Endothelial cell (in vitro differentiated cells): ENCODE measurements at places on chromosomes 11 and 22. TPM values are rescaled to one million over a fixed set of nuclear protein-coding genes. Genes with fewer than 3 reads are reported as not detected.

GRCh38 chr22:26847046-26847445, 189.7 kb downstream of the MIAT start:
- H3K4me3 ChIP-seq: no peak overlapping the region
- no peak for DNase-seq
- no peak overlapping the region for H3K27ac ChIP-seq
- no peaks in the 10 kb centered on the region for H3K36me3 ChIP-seq
- peaks cover 2% of the 10 kb centered on the region for H3K27me3 ChIP-seq

- H3K4me3 ChIP-seq: no peak overlapping the region
- H3K36me3 ChIP-seq: no peaks in the 10 kb centered on the region
- peaks cover 1% of the 10 kb centered on the region for H3K27me3 ChIP-seq
- DNase-seq: no peak
- H3K4me1 ChIP-seq: no peaks in the 10 kb centered on the region
These were observed 111.6 kb upstream of the CD82 start for GRCh38 chr11:44453871-44454270.

VPS26B gene
- total RNA-seq: 132 TPM

DNA sequence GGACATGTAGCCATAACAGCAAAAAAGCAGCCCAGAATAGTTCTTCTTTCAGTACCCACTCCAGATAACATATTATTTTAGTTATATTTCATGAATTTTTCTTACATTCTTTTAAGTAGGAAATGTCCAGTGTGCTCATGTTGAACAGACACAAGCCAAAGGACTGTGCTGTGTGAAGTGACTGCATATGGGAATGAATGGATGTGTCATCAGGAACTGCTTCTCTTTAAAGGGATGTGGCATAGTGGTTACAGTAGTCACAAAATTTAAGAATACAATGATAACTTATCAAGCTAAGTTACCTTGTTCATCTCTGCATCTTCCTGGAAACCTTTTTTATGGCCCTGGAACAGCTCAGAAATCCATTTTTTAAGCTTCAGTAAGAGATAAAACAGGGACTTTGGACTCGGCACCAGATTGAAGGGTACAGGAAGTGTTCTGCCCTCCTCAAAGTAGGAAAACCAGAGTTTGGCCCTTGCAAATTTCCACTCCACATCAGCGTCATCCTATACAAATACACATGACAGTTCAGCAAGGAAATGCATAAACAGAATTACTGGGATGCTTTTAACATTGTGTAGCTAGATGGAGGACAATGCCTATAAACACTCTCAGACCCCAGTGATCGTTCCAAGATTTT, 112.8 kb downstream of the TRPC6 start:
- no peak for DNase-seq
- H3K36me3 ChIP-seq: no peaks in the 10 kb centered on the region
- no peaks in the 10 kb centered on the region for H3K27me3 ChIP-seq
- peaks cover 3% of the 10 kb centered on the region for H3K4me1 ChIP-seq

- no peak overlapping the region for H3K27ac ChIP-seq
- no peak overlapping the region for H3K4me3 ChIP-seq
- no peak for DNase-seq
- no peaks in the 10 kb centered on the region for H3K4me1 ChIP-seq
- no peaks in the 10 kb centered on the region for H3K36me3 ChIP-seq
These were observed 185.2 kb upstream of the DDI1 start for GRCh38 chr11:103851166-103851651.

OR5AL1 gene
- not detected for total RNA-seq

- peaks cover 18% of the 10 kb centered on the region for H3K4me1 ChIP-seq
- H3K27ac ChIP-seq: no peak overlapping the region
- H3K4me3 ChIP-seq: no peak overlapping the region
- no peak for DNase-seq
- no peaks in the 10 kb centered on the region for H3K27me3 ChIP-seq
These were observed 405.3 kb upstream of the CCDC90B start for GRCh38 chr11:83691451-83691950.

ADAMTS8 gene
- 0.31 TPM for total RNA-seq

DNA sequence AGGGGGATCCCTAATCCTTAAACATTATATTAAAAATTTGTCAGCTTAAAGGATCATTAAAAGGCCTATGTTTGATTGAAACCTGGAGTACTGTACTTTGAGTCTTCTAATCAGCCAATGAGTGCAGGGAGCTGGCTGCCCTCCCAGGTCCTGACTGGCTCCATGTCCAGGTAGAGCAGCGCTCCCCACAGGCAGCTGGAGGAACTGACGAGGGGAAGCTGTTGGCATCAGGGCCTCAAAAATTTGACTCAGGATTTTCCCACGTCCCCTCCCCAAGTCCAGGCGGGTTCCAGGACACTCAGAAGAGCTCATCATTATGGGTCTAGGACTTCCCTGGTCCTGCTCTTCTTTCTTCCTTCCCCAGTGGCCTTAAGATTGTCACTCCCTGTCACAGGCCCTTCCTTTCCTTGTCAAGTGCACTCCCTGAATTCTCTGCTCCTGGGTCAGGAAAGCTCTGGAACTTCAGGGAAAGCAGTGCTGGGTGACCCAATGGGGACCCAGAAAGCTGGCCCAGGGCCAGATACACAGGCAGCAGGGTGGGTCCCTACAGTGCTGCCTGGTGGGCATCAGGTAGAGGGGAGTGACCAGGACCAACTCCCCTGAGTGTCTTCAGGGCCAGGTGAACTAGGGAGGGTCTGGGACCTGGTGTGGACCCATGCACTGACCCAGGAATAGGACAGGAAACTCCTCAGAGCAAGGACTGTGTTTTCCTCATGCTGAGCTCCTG, 65.5 kb downstream of the GGTLC2 start:
- H3K4me3 ChIP-seq: no peak overlapping the region
- H3K4me1 ChIP-seq: no peaks in the 10 kb centered on the region
- peak; percentile 53 for DNase-seq
- no peak overlapping the region for H3K27ac ChIP-seq
- H3K36me3 ChIP-seq: no peaks in the 10 kb centered on the region
- H3K27me3 ChIP-seq: peaks cover 4% of the 10 kb centered on the region

DNA sequence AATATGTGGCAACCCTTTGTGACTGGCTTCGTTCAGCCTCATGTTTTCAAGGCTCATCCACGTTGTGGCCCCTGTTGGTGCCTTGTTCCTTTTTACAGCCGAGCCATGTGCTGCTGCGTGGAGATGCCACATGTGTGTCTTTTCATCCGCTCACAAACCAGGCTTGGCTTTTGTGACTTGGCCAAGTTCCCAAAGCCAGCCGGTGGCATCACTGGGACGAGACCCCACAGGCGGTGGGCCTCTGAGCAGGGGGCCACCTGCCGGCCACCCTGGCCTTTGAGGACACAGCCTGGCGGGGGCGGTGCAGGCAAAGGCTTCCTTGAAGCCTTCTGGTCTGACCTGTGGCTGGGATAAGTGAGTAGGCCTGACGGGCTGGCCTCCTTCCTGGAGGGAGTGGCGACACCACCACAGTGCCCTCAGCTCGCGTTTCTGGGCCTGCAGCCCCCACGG, 10.5 kb downstream of the GRK2 start:
- peak overlapping the region; percentile 59 for H3K4me3 ChIP-seq
- peaks cover 15% of the 10 kb centered on the region for H3K27me3 ChIP-seq
- peaks cover 40% of the 10 kb centered on the region for H3K4me1 ChIP-seq
- peaks cover 8% of the 10 kb centered on the region for H3K36me3 ChIP-seq
- DNase-seq: no peak
- peak overlapping the region; percentile 90 for H3K27ac ChIP-seq

GRCh38 chr22:22031183-22031945, 48.8 kb upstream of the TOP3B start:
- no peak for DNase-seq
- H3K4me1 ChIP-seq: no peaks in the 10 kb centered on the region
- no peaks in the 10 kb centered on the region for H3K36me3 ChIP-seq
- H3K27me3 ChIP-seq: peaks cover 2% of the 10 kb centered on the region
- H3K4me3 ChIP-seq: no peak overlapping the region

LARGE2 gene
- 0.95 TPM for total RNA-seq

NLRP14 gene
- total RNA-seq: 0.13 TPM

DNA sequence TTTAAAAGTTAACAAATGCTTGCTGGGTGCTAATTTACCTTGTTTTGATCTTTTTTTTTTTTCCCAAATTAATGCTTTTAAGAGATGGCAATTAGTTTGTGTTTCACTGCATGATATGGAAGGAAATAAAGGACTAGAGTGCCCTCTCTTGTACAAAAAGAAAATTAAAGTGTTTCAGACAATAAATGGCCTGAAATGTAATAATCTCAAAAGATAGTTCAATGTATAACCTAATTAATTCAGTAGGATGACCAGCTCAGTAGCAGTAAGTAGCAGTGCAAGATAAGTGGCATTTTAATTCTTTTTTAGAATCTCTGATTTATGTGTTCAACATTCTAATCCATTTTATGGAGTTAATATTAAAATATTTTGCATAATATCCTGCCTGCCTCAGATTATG, 39.9 kb upstream of the MYO18B start:
- no peak overlapping the region for H3K4me3 ChIP-seq
- no peak for DNase-seq
- H3K36me3 ChIP-seq: peaks cover 5% of the 10 kb centered on the region
- H3K27ac ChIP-seq: no peak overlapping the region
- H3K27me3 ChIP-seq: peaks cover 6% of the 10 kb centered on the region

- no peak for DNase-seq
- H3K27me3 ChIP-seq: peaks cover 26% of the 10 kb centered on the region
- peak overlapping the region; percentile 99 for H3K4me3 ChIP-seq
- peak overlapping the region; percentile 45 for H3K27ac ChIP-seq
These were observed 3.1 kb downstream of the FLI1 start for GRCh38 chr11:128696941-128697340.

DNA sequence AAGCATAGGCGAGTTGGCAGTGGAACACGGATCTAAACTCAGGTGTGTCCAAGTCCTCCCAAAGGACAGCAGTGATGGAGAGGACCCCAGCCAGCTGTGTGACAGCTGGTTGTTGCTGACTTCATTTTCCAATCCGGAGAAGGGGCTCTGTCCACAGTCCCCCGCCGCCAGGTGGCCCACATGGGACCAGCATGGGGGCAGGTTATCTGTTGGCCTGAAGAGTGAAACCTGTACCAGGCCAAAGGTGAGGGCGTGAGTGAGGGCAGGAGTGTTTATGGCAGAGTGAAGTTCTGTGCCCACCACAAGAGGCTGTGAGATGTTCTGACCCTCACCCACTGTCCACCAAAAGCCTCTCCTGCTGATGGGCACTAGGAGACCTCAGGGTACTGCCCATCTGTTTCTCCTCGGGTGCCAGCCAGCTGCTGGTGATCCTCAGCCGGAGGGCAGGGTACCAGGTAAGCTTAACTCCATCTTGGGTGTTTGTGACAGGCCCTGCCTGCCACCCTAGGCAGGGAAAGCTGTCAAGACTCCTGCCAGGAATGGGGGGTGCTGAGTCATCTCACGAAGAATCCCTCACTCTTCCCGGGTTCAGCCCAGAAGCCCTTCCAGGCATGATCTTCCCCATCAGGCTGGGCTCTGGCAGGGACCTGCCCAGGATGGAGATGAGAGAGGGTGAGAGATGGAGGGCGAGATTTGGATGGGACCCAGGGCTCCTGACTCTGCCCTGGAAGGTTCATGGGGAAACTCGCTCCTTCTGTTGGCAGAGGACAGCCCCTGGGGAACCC, 15.5 kb upstream of the TAB1 start:
- peaks cover 2% of the 10 kb centered on the region for H3K27me3 ChIP-seq
- no peak for DNase-seq
- no peaks in the 10 kb centered on the region for H3K4me1 ChIP-seq
- H3K4me3 ChIP-seq: no peak overlapping the region
- H3K36me3 ChIP-seq: no peaks in the 10 kb centered on the region

P4HA3 gene
- 0.64 TPM for total RNA-seq

GRCh38 chr11:120714438-120714837, 202.9 kb downstream of the GRIK4 start:
- DNase-seq: no peak
- no peaks in the 10 kb centered on the region for H3K36me3 ChIP-seq
- H3K27ac ChIP-seq: no peak overlapping the region
- H3K4me1 ChIP-seq: peaks cover 12% of the 10 kb centered on the region
- peaks cover 6% of the 10 kb centered on the region for H3K27me3 ChIP-seq
- H3K4me3 ChIP-seq: no peak overlapping the region

DNA sequence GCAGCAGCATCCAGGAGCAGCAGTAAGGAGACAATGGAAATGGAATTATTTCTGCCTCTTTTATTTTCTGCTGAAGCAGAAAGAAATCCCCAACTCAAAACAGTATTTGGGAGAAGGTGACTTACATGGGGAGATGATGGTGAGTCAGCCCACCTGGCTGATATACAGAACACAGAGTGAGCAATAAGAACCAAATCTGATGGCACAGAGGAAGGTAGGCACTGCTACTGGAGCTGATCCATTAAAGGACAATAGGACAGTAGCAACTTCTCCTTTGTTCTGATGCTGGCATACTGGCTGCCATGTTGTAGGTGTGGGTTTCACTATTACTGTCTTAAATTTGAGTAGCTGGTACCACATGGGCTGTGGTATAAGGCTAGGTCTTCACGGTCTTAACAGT, 45.2 kb downstream of the CLPB start:
- H3K4me1 ChIP-seq: peaks cover 7% of the 10 kb centered on the region
- no peak for DNase-seq
- H3K36me3 ChIP-seq: peaks cover 8% of the 10 kb centered on the region
- no peak overlapping the region for H3K4me3 ChIP-seq
- no peaks in the 10 kb centered on the region for H3K27me3 ChIP-seq

OR52B6 gene
- not detected for total RNA-seq

- no peak overlapping the region for H3K27ac ChIP-seq
- DNase-seq: no peak
- H3K27me3 ChIP-seq: peaks cover 22% of the 10 kb centered on the region
These were observed 91.5 kb downstream of the CACNA1I start for GRCh38 chr22:39661842-39662685.

DNA sequence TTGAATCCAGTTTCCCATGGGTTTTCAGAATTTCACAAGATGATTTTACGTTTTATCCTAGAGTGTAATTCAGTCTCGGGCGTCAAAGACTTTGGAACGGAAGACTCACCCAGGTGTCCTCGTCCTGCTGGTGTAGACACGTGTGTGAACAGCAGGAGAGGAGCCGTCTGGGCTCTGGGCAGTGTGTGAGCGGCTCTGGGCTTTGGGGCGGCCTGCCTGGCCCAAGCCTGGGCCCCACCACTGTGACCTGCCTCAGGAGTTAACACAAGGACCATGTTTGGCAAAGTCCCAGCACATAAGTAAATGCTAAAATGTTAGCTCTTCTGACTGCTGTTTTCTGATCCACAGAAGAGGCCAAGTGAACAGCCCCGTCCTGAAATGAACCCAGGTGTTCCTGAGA, 1093.3 kb downstream of the BRD1 start:
- no peaks in the 10 kb centered on the region for H3K36me3 ChIP-seq
- H3K4me3 ChIP-seq: no peak overlapping the region
- DNase-seq: no peak
- peaks cover 5% of the 10 kb centered on the region for H3K27me3 ChIP-seq
